ENCODE measurements at places on chromosomes 6 and 20. TPM values are rescaled to one million over a fixed set of nuclear protein-coding genes. Genes with fewer than 3 reads are reported as not detected.

Gene C6orf118
- total RNA-seq = 0.17 TPM

Gene ZNF334
- not detected for total RNA-seq

Gene CSNK2B
- 172 TPM for total RNA-seq

Gene PDYN
- not detected for total RNA-seq

Gene LPIN3
- total RNA-seq = 14.3 TPM

Gene SLC2A10
- total RNA-seq = not detected

Gene MAFB
- 0.11 TPM for total RNA-seq

Gene MTG2
- 40.6 TPM for total RNA-seq

Gene ZFP57
- not detected for total RNA-seq

Gene PBOV1
- not detected for total RNA-seq

Gene PSORS1C2
- not detected for total RNA-seq

Gene ZNF341
- total RNA-seq = 2.6 TPM

Gene SLC22A16
- not detected for total RNA-seq

Gene SERINC3
- 74.7 TPM for total RNA-seq

Gene DEFB124
- not detected for total RNA-seq

Gene TMEM200A
- total RNA-seq = not detected

Gene MUC22
- not detected for total RNA-seq

Gene PSMB8
- 20.1 TPM for total RNA-seq

Gene PET117
- 27.0 TPM for total RNA-seq

Gene NNAT
- total RNA-seq = not detected

Gene AVP
- total RNA-seq = not detected

Gene CCN6
- not detected for total RNA-seq

Gene AAR2
- total RNA-seq = 41.5 TPM

Gene NOX3
- total RNA-seq = not detected

Gene CYP21A2
- total RNA-seq = not detected
